ENCODE measurements at places on chromosomes 2 and 18.

DNA sequence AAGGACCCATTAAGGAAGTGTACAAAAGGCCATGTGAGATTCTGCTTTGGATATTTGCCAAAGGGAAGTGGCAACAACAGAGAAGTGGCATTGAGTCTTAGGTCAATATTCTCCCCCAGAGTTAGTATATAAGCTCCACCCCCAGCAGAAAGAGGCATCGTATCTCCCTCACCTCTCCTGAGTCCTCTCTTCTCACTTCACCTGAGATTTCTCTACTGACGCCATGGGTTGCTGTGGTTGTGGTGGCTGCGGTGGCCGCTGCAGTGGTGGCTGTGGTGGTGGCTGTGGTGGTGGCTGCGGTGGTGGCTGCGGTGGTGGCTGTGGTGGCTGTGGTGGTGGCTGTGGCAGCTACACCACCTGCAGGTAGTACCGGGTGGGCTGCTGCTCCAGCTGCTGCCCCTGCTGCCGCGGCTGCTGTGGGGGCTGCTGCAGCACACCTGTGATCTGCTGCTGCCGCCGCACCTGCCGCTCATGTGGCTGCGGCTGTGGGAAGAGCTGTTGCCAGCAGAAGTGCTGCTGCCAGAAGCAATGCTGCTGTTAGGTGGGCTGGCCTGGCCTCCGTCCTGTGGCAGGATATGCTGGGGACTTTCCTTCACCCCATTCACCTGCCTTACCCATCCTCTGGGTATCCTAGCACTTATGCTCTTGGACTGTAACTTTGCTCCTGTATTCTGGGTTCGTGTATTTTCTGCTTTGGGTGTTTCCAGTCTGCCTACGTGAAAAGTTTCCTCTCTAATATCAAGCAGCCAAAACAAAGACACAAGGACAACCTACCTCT is 5.9 kb downstream of the SCYGR3 start:
- DNase-seq: no peak

GRCh38 chr2:148622366-148622765 is 22.2 kb upstream of the EPC2 start:
- peak; percentile 45 for DNase-seq

GRCh38 chr2:132564065-132564464 is 105.9 kb downstream of the LYPD1 start:
- DNase-seq: no peak

- DNase-seq: no peak
Observed at GRCh38 chr2:230564805-230565779, 147.6 kb upstream of the CAB39 start.

DNA sequence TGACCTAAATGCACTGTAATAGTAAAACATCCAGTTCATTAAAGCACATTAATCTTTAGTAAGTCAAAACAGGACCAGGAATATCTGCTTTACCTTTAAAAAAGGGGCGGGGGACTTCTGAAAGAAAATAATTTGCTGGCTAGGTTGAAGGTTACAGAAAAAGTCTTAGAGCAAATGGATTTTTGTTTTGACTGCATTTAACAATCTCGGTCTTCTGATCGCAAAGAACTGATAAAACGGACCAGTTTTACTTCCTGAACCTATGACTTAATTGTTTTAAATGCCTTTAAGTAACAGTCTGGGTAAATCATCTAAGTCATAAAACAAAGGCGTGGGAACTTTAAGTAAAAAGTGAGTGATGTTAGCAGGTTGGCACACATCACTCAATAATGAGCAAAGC is 783 bp downstream of the BUB1 start:
- DNase-seq: no peak

GRCh38 chr2:218301176-218301819 is 9.0 kb upstream of the TMBIM1 start:
- DNase-seq: peak; percentile 35

GRCh38 chr2:239685556-239685955 is 284.7 kb upstream of the HDAC4 start:
- no peak for DNase-seq

DNA sequence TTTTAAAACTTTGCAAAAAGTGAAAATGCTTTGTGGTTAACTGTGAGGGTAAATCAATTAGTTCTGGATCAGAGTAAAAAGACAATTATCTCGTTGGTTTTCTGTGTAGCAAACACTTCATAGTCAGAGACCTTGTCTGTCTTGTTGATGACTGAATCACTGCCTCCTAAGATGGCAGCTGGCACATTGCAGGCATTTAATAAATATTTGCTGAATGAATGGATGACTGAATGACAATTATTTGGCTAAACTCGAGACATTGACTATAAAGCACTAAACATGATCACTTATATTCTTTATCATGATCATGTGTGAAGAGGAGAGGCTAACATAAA is 96.2 kb downstream of the MAIP1 start:
- DNase-seq: no peak

- no peak for DNase-seq
Observed at GRCh38 chr18:70390371-70391090, 101.7 kb downstream of the SOCS6 start.

GRCh38 chr2:199261936-199262335 is 195.8 kb downstream of the SATB2 start:
- no peak for DNase-seq

DNA sequence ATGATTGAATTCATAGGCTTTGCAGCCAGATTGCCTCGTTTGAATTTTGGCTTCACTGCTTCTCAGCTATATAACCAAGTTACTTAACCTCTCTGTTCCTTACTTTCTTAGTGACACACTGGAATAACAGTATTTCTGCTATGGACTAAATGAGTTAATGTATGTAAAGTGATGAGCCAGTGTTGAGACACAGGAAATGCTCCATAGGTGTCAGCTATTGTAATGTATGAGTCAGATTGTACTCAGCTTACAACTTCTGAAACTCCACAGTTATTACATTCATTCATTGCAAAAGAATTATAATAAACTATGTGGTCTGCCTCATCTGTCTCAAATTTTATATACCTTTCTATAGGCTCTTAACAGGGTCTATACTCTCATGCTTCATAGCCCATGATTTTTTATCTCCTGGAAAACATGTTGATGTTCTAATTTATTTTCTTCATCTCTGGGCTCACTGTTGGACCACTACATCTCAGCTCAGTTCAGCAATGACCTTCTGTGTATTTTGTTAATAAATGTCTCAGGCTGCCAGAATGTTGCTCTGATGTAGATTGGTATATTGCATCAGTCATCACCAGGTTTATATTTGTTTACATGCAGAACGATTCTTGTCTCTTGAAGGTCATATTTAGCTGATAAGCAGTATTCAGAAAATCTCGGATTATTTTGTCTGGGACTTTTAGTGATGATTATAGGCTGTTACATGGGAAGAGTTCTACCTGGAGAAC is 76.2 kb downstream of the MAP3K20 start:
- peak; percentile 68 for DNase-seq

DNA sequence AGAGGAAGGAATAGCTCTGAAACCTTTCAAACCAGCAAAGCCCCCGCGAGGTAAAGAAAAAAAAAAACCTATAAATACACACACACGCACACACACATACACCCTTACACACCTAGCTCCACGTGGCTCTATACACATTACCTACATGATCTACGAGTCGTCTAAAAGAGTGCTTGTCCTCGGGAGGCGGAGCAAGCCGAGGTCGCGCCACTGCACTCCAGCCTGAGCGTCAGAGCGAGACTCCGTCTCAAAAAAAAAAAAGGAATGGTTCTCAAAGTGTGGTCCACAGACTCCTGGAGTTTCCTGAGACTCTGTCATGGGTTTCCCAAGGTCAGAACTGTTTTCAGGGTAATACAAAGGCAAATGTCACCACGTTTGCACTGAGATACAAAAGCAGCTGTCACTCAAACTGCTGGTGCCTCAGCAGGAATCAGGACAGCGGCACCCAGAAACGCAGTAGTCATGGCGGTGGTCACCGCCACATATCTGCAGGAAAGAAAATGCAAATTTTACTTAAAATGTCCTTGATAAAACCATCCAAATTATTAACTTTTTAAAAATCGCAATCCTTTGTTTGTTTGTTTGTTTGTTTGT is 130.0 kb upstream of the GPC1 start:
- DNase-seq: no peak

GRCh38 chr2:120320318-120320851 is 25.6 kb upstream of the INHBB start:
- no peak for DNase-seq

DNA sequence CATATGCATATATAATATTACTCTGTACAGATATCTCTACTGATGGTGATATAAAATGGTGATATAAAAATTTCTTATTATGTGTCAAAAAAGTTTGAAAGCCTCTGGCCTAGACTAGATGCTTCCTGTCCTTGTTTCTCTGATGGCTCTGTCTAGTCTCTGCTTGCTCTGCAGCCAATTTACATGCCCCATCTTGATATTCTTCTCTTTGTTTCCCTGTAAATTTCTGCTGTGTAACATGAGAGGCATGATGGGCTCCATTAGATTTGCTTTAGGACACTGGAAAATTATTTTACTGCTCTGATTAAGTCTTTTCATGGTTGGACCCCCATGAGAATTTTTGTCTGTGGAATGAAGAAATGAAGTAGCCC is 24.3 kb downstream of the BABAM2 start:
- no peak for DNase-seq

GRCh38 chr2:46942143-46942526 is 26.5 kb upstream of the MCFD2 start:
- no peak for DNase-seq

DNA sequence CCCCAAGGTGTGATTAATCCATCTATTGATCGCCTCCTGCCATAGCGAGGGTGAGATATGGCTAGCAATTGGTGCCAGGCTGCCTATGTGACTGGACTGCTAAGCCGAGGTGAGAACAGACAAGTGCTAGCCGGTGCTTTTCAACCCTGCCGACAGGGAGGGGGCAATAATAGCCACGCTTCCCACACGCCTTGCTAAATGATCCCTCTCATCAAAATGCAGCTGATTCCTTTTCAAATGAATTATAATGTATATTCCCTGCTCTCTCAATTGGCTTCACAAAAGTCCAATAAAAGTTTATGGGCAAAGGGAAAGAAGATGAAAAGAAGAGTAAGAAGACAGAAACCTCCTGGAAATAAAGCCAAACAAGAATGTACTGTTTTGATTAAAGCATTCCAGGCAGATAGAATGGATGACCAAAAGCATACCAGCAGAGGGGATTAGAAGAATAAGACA is 235.6 kb downstream of the ICOS start:
- no peak for DNase-seq

DNA sequence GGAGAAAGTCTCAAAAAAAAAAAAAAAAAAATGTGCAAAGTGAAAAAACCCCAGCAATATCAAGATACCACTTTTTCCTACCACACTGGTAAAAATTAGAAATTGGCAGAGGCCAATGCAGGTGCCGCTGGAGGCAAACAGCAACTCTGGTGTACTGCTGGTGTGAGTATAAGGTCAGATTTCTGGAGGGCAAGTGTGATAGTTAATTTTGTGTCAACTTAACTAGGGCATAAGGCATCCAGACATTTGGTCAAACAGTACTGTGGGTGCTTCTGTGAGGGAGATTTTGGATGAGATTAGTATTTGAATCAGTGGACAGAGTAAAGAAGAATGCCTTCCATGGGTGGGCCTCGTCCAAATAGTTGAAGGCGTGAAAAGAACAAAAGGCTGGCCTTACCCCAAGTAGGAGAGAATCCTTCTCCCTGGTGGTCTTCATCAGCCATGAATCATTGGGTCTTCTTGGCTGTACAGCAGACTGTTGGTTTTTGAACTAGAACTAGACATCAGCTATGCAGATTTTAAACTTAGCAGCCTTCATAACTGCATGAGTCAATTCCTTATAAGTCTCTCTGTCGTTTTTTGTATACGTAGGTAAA is 52.8 kb upstream of the FHL2 start:
- no peak for DNase-seq

GRCh38 chr18:77207540-77207939 is 42.1 kb upstream of the GALR1 start:
- peak; percentile 19 for DNase-seq

GRCh38 chr2:24203029-24203786 is 28.4 kb downstream of the FAM228A start:
- DNase-seq: no peak

DNA sequence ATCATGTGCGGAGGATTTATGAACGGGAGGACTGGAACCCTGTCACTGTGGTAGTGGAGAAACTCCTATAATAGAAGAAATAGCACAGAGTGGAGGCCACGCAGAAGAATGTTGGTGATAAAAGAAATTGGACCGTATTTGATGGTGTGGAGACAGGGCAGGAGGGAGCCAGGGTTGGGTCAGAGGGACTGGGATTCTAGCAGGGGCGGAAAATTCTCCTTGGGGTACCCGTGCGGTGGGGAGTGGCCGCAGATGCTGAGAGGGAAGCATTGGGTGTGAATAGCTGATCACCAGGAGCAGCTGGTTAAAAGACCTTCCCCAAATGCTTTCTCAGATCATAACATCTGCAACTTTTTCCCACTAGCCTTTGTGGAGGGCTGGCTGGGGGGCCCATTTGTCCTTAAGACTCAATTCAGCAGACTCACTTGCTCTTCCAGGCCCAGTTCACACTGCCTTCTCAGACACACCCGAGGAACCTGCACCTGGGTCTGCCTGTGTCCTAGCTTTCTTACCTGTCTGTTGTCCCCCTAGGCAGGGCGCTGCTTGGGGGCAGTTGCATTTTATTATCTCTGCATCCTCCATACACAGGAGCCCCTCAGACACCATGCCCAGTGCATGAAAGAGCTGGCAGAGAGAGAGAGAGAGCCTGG is 7.1 kb downstream of the SH3BP4 start:
- DNase-seq: no peak

DNA sequence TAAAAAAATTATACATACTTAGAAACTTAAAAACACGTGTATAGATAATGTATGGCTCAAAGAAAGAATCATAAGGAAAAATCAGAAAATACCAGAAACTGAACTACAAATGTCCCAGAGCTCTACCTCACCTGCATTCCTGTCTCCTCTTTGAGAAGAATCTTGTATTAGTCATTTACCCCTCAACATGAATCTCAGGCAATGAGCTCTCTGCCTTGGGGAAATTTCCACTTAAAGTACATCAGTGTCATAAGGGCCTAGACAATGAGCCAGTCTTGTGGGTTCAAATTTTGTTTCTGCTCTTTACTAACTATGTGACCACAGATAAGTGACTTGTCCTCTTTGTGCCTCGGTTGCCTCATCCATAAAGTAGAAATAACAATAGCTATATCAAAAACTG is 40.1 kb downstream of the SCG2 start:
- no peak for DNase-seq

DNA sequence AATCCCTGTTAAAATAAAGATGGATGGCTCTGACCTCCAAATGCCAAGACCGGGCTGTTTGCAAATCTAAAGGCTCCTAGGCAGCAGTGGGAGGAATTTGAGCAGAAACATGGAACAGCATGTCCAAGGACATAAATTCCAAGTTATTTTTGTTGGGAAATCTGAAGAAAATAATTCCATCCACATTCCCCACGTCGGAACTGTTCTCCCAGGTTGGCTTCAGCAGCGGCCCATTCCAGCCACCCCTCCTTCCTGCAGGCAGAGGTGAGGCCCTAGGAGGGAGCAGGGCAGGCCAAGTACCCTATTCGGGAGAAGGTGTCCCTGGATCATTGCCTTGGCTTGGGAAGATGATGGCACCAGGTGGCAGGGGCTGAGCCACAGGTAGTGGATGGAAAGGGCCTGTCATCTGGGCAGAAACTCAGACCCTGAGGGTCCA is 117.1 kb downstream of the CAPN13 start:
- no peak for DNase-seq

GRCh38 chr2:101741775-101742520 is 44.4 kb downstream of the MAP4K4 start:
- no peak for DNase-seq
